Activated naive CD4-positive, alpha-beta T cell treated with anti-CD3 and anti-CD28 coated beads for 36 hours (primary cell): ENCODE measurements at places on chromosomes 2 and 18. TPM values are rescaled to one million over a fixed set of nuclear protein-coding genes. Genes with fewer than 3 reads are reported as not detected.

The SP3 gene
- total RNA-seq = 99.7 TPM

GRCh38 chr18:36315736-36316135 lies 18.2 kb downstream of the FHOD3 start:
- DNase-seq = no peak

DNA sequence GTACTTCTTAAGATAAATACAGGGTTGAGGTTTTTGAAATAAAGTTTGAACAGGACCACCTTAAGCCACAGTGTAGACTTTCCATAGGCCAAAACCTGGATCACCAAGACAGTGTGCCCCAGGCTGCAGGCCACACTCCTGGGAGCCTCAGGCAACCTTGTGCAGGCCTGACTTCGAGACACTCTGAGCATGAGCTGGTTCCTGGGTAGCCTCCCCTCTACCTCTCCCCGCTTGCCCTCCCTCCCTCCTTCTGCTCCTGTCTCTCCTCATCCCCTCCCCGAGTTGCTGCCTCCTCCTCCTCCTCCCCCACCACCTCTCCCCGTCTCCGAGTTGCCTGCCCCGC lies 10.6 kb upstream of the PROC start:
- no peak for DNase-seq

- peak; percentile 68 for DNase-seq
These were observed 48.7 kb downstream of the IL1RL2 start for GRCh38 chr2:102235491-102235890.

- no peak for DNase-seq
These were observed 40.7 kb downstream of the RHOB start for GRCh38 chr2:20487392-20488174.

DNA sequence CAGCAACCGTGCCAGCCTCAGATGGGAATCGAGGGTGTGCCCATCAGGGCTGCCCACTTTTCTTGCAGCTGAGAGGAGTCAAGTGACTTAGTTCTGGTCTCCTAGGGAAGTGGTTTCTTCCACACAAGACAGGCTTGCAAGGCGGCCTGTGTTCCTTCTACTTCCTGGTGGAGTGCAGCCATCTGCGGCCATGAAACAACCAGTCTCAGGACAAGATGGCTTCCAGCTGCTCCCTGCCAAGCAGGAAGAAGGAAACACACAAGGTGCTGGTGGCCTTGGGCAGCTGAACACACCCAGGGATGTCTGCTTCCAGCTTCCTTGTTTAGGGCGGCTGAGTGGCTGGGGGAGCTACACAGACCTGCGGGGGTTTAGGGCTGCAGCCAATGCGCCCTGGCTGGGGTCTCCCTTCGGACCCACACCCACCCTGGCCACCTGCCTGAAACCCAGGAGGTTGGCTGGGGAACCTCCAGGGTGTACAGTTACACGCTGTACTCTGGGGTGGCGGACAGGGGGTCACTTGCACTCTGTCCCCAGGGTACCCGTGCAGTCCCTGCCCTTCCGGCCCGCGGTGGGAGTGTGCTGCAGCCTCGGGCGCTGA lies 34.7 kb downstream of the PTPN18 start:
- no peak for DNase-seq

The HOXD8 gene
- not detected for total RNA-seq

DNA sequence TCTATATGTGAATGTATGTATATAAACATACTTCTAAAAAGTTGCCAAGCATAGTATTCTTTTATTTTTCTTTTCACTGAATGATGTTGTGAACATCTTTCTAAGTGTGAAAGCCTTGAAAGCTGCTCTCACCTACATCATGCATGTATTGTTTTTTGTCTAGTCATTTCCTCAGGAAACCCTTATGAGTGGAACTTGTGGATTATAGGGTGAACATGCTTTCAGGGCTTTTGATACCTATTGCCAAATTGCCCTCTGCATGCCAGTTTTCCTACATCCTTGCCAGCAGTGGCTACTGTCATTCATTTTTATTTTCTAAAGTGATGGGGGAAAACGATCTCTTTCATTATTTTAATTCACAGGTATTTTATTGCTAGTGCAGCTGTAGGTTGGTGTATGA lies 78.3 kb downstream of the ADAM23 start:
- no peak for DNase-seq

GRCh38 chr2:139480161-139480650 lies 700.0 kb upstream of the NXPH2 start:
- DNase-seq = no peak

DNA sequence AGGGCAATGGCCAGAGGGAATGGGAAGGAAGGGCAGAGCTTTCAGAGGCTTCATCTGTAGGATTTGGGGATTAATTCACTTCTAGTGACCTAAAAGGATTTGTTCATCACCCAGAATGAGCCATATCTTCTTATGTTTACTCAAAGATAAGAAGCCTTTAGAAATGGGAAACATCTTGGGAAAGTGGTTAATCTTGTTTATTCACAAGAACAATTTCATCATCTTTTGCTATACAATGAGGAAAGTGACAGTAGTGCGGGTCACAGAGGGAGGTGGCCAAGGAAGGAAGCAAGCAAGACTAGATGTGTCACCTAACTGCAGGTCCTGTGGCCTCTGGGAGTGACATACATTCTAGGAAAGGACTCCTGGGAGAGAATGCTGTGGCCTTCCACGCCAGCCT lies 140.4 kb upstream of the ALPP start:
- peak; percentile 38 for DNase-seq

GRCh38 chr2:119069781-119070180 lies 88.8 kb downstream of the C1QL2 start:
- no peak for DNase-seq

The SAG gene
- not detected for total RNA-seq

The RAB17 gene
- total RNA-seq = not detected

- no peak for DNase-seq
These were observed 319.0 kb upstream of the PKDCC start for GRCh38 chr2:41728788-41729338.

DNA sequence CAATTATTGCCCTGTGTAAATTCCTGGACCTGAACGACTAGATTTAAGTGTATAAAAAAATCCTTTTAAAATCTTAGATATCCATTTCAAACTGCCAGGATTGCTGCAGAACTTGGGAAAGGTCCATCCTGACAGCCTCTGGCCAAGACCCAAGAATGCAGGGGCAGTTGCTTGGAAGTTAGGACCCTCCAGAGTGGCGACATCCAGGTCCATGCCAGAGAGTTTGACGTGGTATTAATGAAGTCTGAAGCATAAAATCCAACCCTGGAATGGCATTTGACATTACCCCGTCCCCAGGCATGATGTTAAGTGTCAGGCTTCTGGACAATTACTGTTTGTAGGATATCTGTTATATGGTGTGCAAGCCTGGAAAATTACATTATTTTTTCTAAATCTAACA lies 810.2 kb downstream of the CNTNAP5 start:
- DNase-seq = no peak

The CMPK2 gene
- 7.2 TPM for total RNA-seq

DNA sequence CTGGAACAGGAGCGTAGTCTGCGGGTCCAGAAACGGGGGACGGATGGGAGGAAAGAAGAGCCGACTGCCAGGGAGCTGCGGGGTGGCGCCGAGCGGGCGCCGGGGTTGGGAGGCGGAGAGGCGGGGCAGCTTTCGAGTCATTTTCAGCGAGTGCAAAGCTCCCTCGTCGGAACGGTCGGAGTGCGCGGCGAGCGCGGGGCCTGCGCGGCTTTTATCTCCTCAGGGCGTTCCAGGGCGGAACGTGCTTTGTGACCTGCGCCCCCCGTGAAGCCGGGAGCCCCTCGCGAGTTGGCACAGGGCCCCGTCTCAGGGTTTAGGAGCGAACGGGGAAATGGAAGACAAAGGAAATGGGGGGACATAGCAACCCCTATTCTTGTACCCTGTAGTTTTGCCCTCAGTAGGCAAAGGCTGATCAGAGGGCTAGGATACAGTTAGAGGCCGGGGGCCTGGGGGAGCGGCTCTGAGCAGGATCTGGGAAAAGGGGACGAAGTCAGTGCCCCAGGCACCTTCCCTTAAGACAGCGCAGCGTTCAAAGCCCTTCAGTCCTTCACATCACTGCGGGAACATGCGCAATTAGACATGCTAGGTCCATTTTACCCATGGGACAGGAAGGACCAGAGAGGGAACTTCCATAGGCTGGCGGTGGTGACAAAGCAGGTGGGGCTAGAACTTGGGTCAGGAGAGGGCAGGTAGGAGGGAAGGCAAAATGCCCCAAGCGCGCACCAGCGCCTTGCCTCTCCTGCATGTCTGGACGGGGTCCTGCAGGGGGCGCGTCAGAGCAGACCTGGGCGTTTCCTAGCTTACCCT lies 60.1 kb upstream of the IL1RL1 start:
- DNase-seq = peak; percentile 82

The DSG4 gene
- not detected for total RNA-seq

GRCh38 chr2:40439473-40439872 lies 12.4 kb downstream of the SLC8A1 start:
- DNase-seq = no peak

DNA sequence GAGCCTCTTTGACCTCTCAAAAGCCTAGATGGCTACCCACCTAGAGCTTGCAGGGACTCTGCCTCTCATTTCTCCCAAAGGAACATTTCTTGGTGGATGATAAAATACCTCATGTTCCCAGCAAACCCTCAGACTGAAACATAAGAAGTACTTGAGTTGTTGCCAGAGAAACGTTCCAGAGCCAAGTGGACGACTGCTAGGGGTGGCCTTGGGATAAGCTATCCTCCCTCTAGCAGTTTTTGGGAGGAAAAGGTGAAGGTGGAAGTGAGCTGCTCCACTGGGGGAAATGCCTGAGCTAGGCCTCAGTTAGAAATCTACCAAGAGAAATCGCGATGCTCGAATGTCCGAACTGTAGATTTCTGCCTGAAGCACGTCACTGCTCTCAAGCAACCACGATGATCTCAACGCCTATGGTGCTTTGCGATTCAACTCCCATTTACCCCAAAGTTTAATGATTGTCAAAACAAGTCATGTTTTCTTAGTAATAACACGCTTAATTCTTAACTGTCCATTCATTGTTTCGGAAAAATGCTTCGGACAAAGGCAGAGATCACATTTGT lies 91.5 kb downstream of the CCBE1 start:
- no peak for DNase-seq

The UBE2F gene
- 45.5 TPM for total RNA-seq

GRCh38 chr2:240981871-240982800 lies 16.3 kb upstream of the SNED1 start:
- DNase-seq = no peak
